Astrocyte (in vitro differentiated cells and primary cell): ENCODE measurements at places on chromosomes 6 and 20. TPM values are rescaled to one million over a fixed set of nuclear protein-coding genes. Genes with fewer than 3 reads are reported as not detected.

FAM209B gene
- 0.60 TPM in 1 of 2 replicates, not detected in the other for total RNA-seq

GRCh38 chr6:57017841-57018240 is 28.7 kb upstream of the KIAA1586 start:
- DNase-seq, result no peak
- H3K27me3 ChIP-seq, result no peaks in the 10 kb centered on the region
- H3K36me3 ChIP-seq, result no peaks in the 10 kb centered on the region
- H3K27ac ChIP-seq, result no peak overlapping the region

DNA sequence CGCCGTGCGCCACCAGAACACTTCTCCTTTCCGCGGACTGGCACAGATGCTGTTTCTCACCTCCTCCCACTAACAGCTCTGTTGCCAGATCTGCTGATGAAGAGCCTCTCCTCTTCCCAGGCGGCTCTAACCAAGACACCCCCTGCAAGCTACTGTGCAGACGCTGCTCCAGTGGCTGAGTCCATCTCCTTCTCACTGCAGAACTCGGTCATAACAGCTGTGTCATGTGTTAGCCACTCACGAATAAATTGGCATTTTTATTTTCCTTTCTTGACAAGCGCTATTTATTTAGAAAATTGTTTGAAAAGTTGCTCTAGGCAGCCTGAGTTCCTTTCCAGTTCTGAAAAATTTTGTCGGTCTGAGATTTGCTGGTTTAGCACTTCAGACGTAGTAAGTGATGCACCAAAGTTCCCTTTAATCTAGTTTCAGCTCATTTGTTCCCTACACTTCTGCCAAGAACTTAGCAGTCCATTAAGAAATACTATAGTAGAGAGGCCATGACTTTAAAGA is 12.8 kb upstream of the PLEKHG1 start:
- H3K4me1 ChIP-seq, result no peaks in the 10 kb centered on the region
- H3K36me3 ChIP-seq, result no peaks in the 10 kb centered on the region
- DNase-seq, result no peak
- peaks cover 7% of the 10 kb centered on the region for H3K27me3 ChIP-seq
- no peak overlapping the region for H3K27ac ChIP-seq

CLVS2 gene
- not detected in 2 replicates for total RNA-seq

GRCh38 chr6:335572-335971 is 43.3 kb downstream of the DUSP22 start:
- no peak overlapping the region for H3K27ac ChIP-seq
- H3K36me3 ChIP-seq, result no peaks in the 10 kb centered on the region
- no peak for DNase-seq
- H3K4me1 ChIP-seq, result no peaks in the 10 kb centered on the region
- no peak overlapping the region for H3K4me3 ChIP-seq
- H3K27me3 ChIP-seq, result no peaks in the 10 kb centered on the region

CYP24A1 gene
- 0.60 and 0.73 TPM in 2 replicates for total RNA-seq

- no peak overlapping the region for H3K27ac ChIP-seq
- no peaks in the 10 kb centered on the region for H3K4me1 ChIP-seq
- H3K4me3 ChIP-seq, result no peak overlapping the region
- H3K36me3 ChIP-seq, result no peaks in the 10 kb centered on the region
- H3K27me3 ChIP-seq, result no peaks in the 10 kb centered on the region
- DNase-seq, result no peak
Measured at GRCh38 chr6:118859517-118860064, 34.4 kb upstream of the ASF1A start.

GRCh38 chr6:146912730-146913685 is 291.2 kb upstream of the STXBP5 start:
- no peaks in the 10 kb centered on the region for H3K36me3 ChIP-seq
- peak; percentile 33 for DNase-seq
- H3K27me3 ChIP-seq, result no peaks in the 10 kb centered on the region
- no peak overlapping the region for H3K4me3 ChIP-seq
- H3K27ac ChIP-seq, result peak overlapping the region; percentile 99

DNA sequence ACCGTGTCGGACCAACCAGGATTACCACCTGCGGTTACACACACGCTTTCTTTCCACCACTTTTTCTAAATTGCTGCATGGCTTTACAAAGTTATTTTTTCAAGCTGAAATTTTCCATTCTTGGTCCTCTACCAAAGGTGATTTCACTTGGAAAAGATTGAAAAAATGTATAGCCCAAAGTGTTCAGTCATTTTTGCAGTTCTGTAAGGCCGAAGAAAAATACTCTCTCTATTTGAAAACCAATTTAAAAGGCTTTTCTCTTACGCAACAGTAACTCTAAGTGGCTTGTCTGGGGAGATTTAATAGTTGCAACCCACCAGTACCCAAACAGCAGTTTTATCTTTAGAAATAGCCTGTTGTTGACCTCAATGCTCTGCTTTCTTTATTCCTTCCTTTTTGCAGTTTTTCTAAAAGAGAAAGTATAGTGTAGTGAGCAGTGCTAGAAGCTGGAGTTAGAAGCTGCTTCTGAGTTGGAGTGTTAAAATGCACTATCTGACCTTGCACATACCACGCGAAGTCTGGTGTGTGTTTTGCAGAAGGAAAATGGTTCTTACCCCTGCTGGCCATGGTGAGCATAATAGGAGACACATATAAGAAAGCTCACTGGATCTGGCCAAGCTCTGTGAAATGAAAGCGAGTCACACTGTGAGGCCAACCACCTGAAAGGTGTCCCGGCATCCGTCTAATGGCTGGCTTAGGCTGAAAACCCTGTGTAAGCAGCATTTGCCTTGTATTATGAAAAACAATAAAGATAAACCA is 271.6 kb upstream of the PRND start:
- no peak overlapping the region for H3K4me3 ChIP-seq
- DNase-seq, result peak; percentile 47
- H3K27ac ChIP-seq, result no peak overlapping the region
- H3K36me3 ChIP-seq, result no peaks in the 10 kb centered on the region
- H3K27me3 ChIP-seq, result no peaks in the 10 kb centered on the region

GRCh38 chr20:38200646-38201045 is 35.6 kb upstream of the TGM2 start:
- H3K4me3 ChIP-seq, result no peak overlapping the region
- H3K27ac ChIP-seq, result no peak overlapping the region
- H3K4me1 ChIP-seq, result peaks cover 11% of the 10 kb centered on the region
- H3K36me3 ChIP-seq, result no peaks in the 10 kb centered on the region
- no peaks in the 10 kb centered on the region for H3K27me3 ChIP-seq
- DNase-seq, result no peak

SLC17A2 gene
- not detected in 2 replicates for total RNA-seq

- peak overlapping the region; percentile 82 for H3K27ac ChIP-seq
- H3K27me3 ChIP-seq, result no peaks in the 10 kb centered on the region
- peak overlapping the region; percentile 30 for H3K4me3 ChIP-seq
- no peaks in the 10 kb centered on the region for H3K36me3 ChIP-seq
- peak; percentile 82 for DNase-seq
- peaks cover 66% of the 10 kb centered on the region for H3K4me1 ChIP-seq
Measured at GRCh38 chr6:142842418-142843261, 102.3 kb downstream of the HIVEP2 start.

- DNase-seq, result no peak
- H3K4me1 ChIP-seq, result peaks cover 9% of the 10 kb centered on the region
- no peak overlapping the region for H3K27ac ChIP-seq
- H3K27me3 ChIP-seq, result peaks cover 6% of the 10 kb centered on the region
- no peaks in the 10 kb centered on the region for H3K36me3 ChIP-seq
Measured at GRCh38 chr20:62765432-62766070, 30.7 kb upstream of the MRGBP start.

GRCh38 chr20:32040142-32040953 is 11.7 kb upstream of the HCK start:
- H3K27me3 ChIP-seq, result peaks cover 37% of the 10 kb centered on the region
- H3K4me3 ChIP-seq, result no peak overlapping the region
- H3K27ac ChIP-seq, result no peak overlapping the region

DNA sequence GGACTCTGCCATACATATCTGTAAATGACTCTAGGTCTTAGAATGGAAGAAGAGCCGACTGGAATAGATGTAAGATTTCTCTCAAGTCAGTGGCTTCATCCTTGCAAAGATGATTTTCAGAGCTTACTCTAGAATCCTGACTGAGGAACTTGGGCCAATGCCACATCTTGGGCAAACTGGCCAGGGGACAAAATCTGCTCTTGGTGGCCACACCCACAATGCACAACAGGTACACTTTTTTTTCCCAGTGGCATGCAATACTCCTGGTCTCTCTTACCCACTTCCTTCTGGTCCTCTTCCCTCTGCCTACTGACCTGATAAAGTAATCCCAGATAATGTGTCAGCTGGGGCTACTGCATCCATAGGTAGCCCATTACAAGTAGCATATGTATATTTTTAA is 13.4 kb downstream of the CLIC5 start:
- no peak overlapping the region for H3K27ac ChIP-seq
- H3K36me3 ChIP-seq, result no peaks in the 10 kb centered on the region
- no peak overlapping the region for H3K4me3 ChIP-seq
- DNase-seq, result no peak
- H3K27me3 ChIP-seq, result peaks cover 5% of the 10 kb centered on the region
- H3K4me1 ChIP-seq, result no peaks in the 10 kb centered on the region

NOX3 gene
- total RNA-seq, result 0.30 TPM in 1 of 2 replicates, not detected in the other

- no peaks in the 10 kb centered on the region for H3K4me1 ChIP-seq
- no peak overlapping the region for H3K27ac ChIP-seq
- H3K4me3 ChIP-seq, result no peak overlapping the region
Measured at GRCh38 chr20:699811-700338, 24.3 kb upstream of the SCRT2 start.

DNA sequence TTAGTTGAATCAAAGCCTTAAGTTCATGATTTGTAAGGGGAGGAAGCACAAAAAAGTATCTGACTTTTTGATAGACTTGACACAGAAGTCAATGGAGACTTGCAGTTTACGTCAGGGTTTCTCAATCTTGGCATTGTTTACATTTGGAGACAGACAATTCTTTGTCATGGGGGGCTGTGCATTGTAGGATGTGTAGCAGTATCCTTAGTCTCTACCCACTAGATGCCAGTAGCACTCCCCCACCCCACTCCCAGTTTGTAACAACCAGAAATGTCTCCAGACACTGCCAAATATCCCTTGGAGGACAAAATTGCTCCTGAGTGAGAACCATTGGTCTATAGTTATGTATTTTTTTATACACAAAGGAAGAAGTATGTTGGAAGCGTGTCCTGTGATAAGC is 434.1 kb downstream of the RFPL4B start:
- no peak overlapping the region for H3K4me3 ChIP-seq
- H3K27me3 ChIP-seq, result no peaks in the 10 kb centered on the region
- no peaks in the 10 kb centered on the region for H3K36me3 ChIP-seq
- H3K4me1 ChIP-seq, result peaks cover 3% of the 10 kb centered on the region
- H3K27ac ChIP-seq, result no peak overlapping the region
- peak; percentile 36 for DNase-seq

GRCh38 chr20:17227669-17228623 is 1.1 kb downstream of the PCSK2 start:
- H3K4me1 ChIP-seq, result peaks cover 4% of the 10 kb centered on the region
- H3K36me3 ChIP-seq, result no peaks in the 10 kb centered on the region
- no peak overlapping the region for H3K4me3 ChIP-seq
- H3K27me3 ChIP-seq, result peaks cover 33% of the 10 kb centered on the region
- H3K27ac ChIP-seq, result no peak overlapping the region

SNAP25 gene
- total RNA-seq, result 3.9 and 5.2 TPM in 2 replicates

DNA sequence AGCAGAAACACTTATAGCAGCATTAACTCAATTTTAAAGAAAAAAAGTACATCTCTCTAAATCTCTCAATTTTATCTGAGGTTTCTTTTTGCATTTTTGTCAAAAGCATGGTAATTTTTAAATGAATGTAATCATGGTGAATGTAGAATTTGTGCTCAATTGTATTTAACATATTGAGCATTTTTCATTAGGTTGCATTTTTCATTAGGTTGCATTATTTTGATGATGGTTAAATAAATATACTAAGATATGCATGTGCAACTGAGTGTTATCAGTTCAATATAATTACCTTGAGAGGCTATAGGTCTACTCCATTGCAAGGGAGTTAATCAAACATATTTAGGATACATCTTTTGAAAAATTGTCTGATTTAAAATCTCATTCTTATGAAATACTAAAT is 355.1 kb upstream of the SPTLC3 start:
- H3K27me3 ChIP-seq, result no peaks in the 10 kb centered on the region
- H3K27ac ChIP-seq, result no peak overlapping the region

GRCh38 chr6:141307309-141307998 is 825.3 kb upstream of the GJE1 start:
- no peak overlapping the region for H3K27ac ChIP-seq
- H3K4me1 ChIP-seq, result no peaks in the 10 kb centered on the region
- H3K36me3 ChIP-seq, result no peaks in the 10 kb centered on the region
- H3K27me3 ChIP-seq, result no peaks in the 10 kb centered on the region
- H3K4me3 ChIP-seq, result no peak overlapping the region
- DNase-seq, result no peak

- peaks cover 23% of the 10 kb centered on the region for H3K4me1 ChIP-seq
Measured at GRCh38 chr20:34874094-34874654, 1.5 kb upstream of the GGT7 start.

- no peak overlapping the region for H3K27ac ChIP-seq
- H3K4me1 ChIP-seq, result peaks cover 36% of the 10 kb centered on the region
- H3K36me3 ChIP-seq, result peaks cover 33% of the 10 kb centered on the region
- peak overlapping the region; percentile 83 for H3K4me3 ChIP-seq
- no peak for DNase-seq
- H3K27me3 ChIP-seq, result no peaks in the 10 kb centered on the region
Measured at GRCh38 chr6:12293235-12293930, 3.2 kb downstream of the EDN1 start.
